Astrocyte of the hippocampus (primary cell): ENCODE measurements at places on chromosomes 12 and 14.

GRCh38 chr14:91163316-91163715, 49.4 kb downstream of the DGLUCY start:
- DNase-seq: no peak

DNA sequence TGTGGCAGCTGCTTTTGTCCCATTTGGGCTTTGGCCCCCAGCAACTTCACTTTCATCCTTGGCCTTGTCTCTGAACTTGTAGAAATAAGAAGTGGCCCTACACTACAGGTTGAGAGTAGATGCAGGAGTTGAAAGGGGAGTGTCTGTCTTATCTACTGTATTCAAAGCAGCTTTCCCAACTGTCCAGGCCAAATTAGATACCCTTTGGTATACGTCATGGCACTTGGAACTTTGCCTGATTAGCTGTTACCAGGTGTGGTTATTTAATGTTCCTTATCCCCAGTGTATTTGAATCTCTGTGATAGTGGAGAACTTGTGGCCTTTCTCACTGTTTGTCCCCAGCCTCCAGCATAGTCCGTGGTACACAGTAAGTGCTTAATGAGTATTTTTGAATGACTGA, 33.5 kb downstream of the SUDS3 start:
- no peak for DNase-seq

GRCh38 chr14:60482743-60483142, 3.1 kb downstream of the C14orf39 start:
- DNase-seq: no peak

DNA sequence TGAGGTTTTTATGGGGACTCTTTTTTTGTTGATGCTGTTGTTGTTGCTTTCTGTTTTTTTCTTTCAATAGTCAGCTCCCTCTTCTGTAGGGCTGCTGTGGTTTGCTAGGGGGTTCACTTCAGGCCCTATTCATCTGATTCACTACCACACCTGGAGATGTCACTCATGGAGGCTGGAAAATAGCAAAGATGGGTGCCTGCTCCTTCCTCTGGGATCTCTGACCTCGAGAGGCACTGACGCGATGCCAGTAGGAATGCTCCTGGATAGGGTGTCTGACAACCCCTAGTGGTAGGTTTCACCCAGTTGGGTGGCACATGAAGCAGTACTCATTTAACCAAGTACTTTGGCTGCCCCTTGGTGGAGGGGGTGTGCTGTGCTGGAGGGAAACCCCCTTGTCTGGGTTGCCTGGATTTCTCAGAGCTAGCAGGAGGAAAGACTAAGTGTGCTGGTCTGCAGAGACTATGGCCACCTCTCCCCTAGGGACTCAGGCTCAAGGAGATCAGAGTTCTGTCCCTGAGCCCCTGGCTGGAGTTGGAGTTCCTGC, 745.5 kb downstream of the TMTC2 start:
- DNase-seq: no peak

DNA sequence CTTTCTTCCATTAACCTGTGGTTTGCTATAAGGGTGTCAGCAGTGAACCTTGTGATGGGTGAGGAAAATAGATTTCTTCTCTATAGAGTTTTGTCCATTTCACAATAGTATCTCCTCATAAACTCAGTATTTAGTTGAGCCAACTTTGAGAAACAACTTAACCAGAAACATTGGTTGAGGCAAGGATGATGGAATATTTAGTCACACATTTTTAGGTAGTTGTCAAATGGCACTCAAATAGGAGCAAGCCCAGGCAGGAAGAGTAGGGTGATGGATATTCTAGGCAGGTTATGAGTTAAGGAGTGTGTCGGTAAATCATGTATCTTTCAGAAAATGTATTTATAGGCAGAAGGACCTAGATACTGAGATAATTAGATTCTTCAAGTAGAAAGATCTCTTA, 1267.6 kb downstream of the SLC16A7 start:
- DNase-seq: no peak

DNA sequence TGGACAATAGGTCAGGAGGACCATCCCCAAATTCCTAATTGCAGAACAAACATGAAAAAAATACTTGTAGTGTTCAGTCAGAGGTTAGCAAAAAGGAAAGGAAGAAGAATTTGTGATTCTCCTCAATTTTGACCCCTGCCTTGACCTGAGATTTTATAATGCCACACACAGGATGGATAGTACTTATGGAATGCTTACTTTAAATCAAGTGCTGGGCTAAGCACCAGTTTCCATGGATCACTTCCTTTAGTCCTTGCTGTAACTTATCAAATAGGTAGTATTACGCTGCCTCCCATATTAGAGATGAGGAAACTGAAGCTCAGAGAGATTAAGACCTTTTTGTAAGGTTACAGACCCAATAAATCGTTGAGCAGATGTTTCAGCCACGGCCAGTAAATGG, 81.2 kb upstream of the OVCH1 start:
- no peak for DNase-seq

- no peak for DNase-seq
Measured at GRCh38 chr14:87866116-87866515, 126.9 kb downstream of the GALC start.

- no peak for DNase-seq
Measured at GRCh38 chr12:124125203-124125871, 152.3 kb downstream of the ZNF664 start.

GRCh38 chr14:57227083-57227482, 41.6 kb downstream of the EXOC5 start:
- DNase-seq: no peak

DNA sequence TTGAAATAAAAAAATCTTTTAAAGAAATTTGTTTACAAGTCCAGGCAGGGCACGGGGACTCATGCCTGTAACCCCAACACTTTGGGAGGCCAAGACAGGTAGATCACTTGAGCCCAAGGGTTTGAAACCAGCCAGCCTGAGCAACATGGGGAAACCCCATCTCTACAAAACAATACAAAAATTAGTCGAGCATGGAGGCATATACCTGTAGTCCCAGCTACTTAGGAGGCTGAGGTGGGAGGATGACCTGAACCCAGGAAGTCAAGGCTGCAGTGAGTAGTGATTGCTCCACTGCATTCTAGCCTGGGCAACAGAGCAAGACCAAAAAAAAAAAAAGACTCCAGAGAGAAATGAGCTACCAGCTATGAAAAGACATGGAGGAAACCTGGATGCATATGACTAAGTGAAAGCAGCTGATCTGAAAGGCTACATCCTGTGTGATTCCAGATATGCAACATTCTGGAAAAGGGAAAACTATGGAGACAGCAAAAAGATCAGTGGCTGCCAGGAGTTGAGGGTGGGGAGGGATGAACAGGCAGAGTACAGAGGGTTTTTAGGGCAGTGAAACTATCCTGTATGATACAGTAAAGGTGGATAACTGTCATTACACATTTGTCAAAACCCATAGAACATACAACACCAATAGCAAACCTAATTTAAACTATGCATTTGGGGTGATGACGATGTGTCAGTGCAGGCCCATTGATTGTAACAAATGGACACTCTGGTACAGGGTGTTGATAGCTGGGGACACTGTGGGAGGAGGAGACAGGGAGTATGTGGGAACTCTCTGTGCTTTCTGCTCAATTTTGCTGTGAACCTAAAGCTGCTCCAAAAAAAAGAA, 59.9 kb downstream of the PRKAB1 start:
- DNase-seq: no peak

GRCh38 chr12:121181181-121181580, 28.7 kb upstream of the P2RX4 start:
- no peak for DNase-seq

GRCh38 chr12:98228683-98229539, 286.5 kb upstream of the TMPO start:
- DNase-seq: peak; percentile 9

- no peak for DNase-seq
Measured at GRCh38 chr12:7395950-7396349, 48.0 kb downstream of the CD163L1 start.

GRCh38 chr14:21326972-21327371, 47.1 kb downstream of the RPGRIP1 start:
- DNase-seq: no peak

DNA sequence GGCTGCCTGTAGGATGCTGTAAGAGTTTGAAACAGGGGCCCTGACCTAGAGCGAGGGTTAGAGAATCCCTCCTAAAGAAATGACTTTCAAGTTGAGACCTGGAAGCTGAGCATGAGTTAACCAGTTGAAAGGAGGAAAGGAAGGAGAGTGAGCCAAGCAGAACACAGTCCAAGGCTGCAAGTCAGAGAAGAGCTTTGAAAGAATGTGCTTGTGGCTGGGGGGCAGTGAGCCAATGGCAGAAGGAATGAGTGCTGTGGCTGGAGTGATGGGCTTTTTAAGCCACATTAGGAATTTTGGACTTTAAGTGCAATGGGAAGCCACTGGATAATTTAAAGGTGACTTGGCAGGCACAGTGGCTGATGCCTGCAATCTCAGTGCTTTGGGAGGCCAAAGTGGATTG, 18.1 kb downstream of the CDKN1B start:
- DNase-seq: peak; percentile 67

GRCh38 chr12:113997365-113997764, 31.2 kb upstream of the RBM19 start:
- DNase-seq: no peak

DNA sequence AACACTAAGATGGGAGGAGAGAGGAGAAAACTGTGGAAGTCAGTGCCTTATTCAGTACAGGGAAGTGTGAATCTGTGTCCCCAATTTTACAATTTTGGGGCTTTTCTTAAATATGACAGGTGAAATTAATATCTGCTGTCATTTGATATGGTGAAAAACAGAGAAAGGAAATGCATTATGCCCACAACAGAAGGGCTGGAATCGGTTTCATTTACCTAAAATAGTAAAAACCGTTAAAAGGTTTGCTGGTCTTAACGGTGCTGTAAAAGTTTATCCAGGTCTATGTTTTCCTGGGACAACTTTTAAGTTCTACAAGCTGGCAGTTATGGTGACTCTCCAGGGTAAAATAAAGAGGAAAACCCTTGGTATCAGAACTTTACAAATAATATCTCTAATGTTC, 310.8 kb downstream of the FUT8 start:
- DNase-seq: no peak

GRCh38 chr12:84619053-84619571, 293.5 kb downstream of the SLC6A15 start:
- no peak for DNase-seq

DNA sequence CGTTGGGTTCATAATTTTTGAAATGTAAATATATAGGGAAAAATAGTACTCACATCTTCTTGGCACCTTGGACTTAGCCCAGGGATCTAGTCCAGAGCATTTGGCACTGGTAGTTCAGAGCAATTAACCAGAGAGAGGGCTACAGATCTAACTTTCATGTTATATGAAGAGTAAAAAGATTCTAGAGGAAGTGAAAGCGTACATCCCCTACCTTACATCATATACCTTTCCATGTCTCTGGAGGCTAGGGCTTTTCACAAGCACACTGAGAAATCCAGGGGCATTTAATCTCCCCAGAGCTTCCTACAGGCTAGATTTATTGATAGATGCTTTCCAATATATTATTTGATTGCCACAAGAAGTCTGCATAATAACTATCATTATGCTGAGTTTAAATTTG, 687.5 kb upstream of the FBXO33 start:
- peak; percentile 5 for DNase-seq

- DNase-seq: no peak
Measured at GRCh38 chr14:95408731-95409476, 89.2 kb upstream of the CLMN start.

DNA sequence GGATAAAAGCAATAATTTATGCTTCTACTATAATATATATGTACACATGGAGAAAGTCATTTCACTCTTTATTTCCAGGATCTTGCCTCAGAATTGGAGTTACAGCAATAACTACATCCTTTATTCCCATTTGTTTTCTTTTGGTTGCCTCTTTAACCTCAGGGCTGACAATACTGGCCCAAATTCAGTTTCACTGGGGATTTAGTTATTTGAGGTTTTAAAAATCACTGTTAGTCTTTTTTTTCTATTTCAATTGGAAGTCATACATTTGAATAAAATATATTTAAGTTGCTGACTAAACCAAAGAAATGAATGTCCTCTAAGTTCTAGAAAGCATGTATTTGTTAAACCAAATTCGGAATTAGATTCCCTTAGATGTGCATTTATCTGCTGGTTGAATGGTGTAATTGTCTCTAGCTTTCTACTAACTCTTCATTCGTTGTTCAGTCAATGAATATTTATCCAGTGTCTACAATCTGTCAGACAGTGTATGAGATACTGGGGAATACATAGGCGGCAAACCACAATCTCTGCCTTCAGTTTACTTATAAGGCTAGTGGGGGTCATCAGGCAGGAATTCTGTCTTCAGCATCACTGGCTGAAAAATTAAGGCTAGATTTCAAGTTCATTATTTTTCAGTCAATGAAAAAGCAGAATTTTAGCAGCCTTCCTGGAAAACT, 190.8 kb upstream of the ARHGAP5 start:
- DNase-seq: no peak

DNA sequence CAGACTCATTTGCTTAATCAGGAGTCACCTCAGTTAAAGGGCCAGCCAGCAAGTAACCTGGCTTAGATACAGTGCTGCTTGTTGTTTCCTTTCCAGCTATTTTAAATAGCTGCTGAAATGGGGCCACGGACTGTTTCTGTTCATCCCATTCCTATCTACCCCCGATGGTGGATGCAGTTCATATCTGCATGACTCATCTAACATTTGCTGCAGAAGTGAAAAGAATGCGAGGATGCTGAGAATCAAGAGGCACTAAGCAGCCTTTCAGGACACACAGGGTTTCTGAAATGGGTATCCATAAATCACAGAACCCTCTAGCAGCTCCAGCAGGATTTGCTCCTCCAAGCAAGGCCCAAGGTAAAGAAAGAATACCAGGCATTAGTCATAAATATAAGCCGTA, 60.2 kb upstream of the RTRAF start:
- DNase-seq: peak; percentile 40

DNA sequence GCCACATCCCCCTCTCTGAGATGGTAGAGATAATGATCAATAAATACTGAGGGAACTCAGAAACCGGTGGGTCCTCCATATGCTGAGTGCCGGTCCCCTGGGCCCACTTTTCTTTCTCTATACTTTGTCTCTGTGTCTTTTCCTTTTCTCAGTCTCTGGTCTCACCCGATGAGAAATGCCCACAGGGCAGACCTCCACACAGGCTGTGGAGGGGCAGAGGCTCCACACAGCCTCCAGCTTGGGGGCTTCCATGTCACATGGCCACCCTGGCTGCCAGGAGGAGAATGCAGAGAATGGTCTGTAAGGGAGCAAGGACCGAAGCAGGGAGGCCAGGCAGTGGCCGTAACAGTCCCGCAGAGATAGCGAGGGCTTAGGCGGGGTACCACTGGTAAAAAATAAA, 105.9 kb downstream of the NTF3 start:
- no peak for DNase-seq

- DNase-seq: peak; percentile 87
Measured at GRCh38 chr12:30828686-30829085, 73.9 kb upstream of the CAPRIN2 start.

GRCh38 chr12:64633940-64634337, 23.6 kb downstream of the RASSF3 start:
- DNase-seq: peak; percentile 80

DNA sequence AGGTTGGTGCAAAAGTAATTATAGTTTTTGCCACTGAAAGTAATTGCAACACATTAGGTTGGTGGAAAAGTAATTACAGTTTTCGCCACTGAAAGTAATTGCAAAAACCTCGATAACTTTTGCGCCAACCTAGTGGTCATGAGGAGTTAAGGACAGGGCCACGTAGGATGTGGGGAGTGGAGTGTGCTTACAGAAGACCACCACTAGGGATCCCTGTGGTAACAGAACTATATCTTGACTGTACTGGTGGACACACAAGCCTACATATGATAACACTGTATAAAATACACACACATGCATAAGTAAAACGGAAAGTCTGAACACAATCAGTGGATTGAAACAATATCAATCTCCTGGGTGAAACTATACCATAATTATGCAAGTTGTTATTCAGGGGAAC, 187.4 kb upstream of the ABCD2 start:
- no peak for DNase-seq

- no peak for DNase-seq
Measured at GRCh38 chr14:34053666-34054065, 102.8 kb upstream of the EGLN3 start.
